GM04503 (cell line): ENCODE measurements at places on chromosomes 12 and 14.

GRCh38 chr12:124774462-124775167, 89.0 kb downstream of the SCARB1 start:
- DNase-seq = peak; percentile 87

GRCh38 chr14:92964124-92965109, 41.5 kb downstream of the CHGA start:
- no peak for DNase-seq

GRCh38 chr12:50567926-50568325, 63.1 kb downstream of the DIP2B start:
- no peak for DNase-seq

DNA sequence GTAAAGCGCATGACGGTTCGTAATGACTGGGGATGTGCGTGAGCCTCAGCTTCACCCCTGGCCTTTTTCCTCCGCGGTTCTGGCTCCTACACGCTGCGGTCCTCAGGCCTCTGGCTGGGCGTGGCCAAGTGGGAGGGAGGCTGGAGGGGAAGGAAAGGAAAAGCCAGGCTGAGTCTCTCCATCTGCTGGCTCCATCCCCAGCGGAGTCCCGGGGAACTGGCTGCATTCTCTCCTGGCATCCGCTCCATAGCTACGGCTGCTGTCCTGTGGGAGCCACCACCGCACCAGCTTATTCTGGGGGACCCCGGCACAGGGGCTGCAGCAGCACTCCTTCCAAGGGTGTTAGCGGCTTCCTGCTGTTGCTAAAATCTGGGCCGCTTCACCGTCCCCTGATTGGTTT, 68.2 kb upstream of the SLC24A4 start:
- peak; percentile 6 for DNase-seq
